Endothelial cell of umbilical vein (primary cell): ENCODE measurements at places on chromosomes 5 and 9. TPM values are rescaled to one million over a fixed set of nuclear protein-coding genes. Genes with fewer than 3 reads are reported as not detected.

The PNPLA7 gene
- 1.9 TPM in 2 replicates for total RNA-seq

The LRRC19 gene
- total RNA-seq = not detected in 2 replicates

The TAF11L8 gene
- total RNA-seq = not detected in 2 replicates

The ARHGEF28 gene
- 108 and 116 TPM in 2 replicates for total RNA-seq

The MYOZ3 gene
- total RNA-seq = 1.1 and 1.2 TPM in 2 replicates

The EQTN gene
- total RNA-seq = not detected in 2 replicates

The GRM6 gene
- total RNA-seq = not detected in 2 replicates

The MUSK gene
- total RNA-seq = not detected in 2 replicates

The TLE1 gene
- total RNA-seq = 58.2 and 60.8 TPM in 2 replicates

DNA sequence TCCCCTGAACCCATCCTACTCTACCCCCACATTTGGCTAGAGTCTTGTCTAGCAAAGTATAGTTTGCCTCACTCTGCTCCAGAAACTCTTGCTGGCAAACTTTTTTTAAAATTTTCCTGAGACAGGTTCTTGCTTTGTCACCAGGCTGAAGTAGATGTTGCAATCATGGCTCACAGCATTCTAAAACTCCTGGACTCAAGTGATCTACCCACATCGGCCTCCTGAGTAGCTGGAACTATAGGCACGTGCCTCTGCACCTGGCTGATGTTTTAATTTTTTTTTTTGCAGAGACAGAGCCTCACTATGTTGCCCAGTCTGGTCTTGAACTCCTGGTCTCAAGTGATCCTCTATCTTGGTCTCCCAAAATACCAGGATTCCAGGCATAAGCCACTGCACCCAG is 175.8 kb upstream of the FBXL17 start:
- no peak for DNase-seq

DNA sequence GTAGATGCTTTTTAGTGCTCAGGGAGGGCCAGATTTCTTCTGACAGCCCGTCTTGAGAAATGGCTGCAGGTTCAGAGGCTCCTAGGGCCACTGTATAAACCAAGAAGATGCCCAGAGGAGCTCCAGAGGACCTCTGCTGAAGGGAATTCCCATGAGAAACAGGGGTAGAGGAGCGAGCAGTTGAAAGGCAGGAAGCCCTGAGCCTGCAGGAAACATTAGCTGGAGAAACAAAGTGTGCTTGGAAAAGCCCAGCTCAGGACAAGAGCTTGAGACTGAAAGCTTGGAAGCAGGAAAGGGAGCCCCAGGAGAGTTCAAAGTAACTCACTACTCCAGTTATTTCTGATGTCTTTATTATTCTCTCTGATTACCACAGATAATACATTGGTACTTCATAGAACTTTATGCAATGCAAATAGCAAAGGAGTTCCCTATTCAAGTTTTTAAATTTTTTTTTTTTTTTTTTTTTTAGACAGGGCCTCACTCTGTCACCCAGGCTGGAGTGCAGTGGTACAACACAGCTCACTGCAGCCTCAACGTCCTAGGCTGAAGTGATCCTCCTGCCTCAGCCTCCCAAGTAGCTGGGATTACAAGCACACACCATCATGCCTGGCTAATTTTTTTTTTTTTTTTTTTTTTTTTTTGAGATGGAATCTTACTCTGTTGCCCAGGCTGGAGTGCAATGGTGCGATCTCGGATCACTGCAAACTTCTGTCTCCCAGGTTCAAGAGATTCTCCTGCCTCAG is 16.5 kb downstream of the HBEGF start:
- peak; percentile 94 for DNase-seq

DNA sequence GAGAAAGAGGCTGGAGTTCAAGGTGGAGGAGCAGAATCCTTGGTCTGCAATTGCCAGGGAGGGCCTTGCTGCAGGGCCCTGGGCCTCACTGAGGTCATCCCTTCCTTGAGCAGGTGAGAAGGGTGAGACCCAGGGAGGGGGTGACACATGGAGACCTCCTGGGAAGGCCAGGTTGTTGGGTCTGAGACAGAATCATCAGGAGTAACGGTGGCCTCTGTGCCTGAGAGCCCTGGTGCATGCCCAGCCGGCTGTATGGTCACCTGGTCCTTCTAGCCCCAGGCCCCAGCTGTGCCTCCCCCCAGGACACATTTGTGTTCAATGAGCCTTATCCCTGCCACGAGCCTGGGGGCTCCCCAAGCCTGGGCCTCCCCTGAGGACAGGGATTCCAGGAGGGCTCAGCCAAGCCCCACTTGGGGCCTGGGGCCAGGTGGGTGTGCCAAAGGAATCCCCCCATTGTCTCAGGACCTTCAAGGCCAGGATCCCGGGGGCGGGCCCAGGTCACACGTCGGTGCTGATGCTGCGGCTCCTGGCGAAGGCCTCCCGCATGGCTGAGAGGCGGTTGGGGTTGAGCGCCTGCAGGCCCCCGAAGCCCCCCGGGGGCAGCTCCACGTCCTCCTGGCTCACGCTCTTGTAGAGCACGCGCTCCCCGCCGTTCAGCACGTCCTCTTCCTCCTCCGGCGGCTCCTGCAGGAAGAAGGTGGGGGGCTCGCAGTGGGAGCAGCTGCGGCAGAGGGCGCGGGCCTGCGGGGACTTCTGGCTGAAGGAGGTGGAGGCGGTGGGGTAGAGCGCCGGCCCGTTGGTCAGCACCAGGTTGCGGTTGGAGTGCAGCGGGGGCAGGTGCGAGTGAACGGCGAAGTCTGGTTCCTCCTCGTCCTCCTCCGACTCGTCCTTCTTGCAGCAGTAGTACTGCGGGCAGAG is 30.4 kb downstream of the FAM163B start:
- no peak for DNase-seq

DNA sequence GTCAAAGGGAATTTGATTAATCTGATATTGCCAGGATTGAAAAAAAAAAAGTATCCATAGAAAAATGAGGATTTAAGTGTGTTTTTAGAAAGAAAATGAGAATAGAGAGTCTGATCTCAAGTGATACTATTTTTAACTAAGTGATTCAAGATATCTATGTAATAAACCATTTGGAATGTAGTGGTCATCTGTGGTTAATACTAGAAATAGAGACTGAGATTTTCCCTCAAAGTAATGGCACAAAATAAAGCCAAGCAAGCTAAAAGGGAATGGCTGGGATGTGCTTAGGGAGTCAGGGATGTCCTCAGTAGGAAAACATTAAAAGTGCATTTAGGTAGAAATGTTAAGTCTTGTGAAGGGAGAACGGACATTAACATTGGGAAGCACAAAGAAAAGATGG is 90.6 kb downstream of the FBXO4 start:
- no peak for DNase-seq

- no peak for DNase-seq
Observed at GRCh38 chr9:108278341-108278740, 577.4 kb downstream of the ACTL7B start.

DNA sequence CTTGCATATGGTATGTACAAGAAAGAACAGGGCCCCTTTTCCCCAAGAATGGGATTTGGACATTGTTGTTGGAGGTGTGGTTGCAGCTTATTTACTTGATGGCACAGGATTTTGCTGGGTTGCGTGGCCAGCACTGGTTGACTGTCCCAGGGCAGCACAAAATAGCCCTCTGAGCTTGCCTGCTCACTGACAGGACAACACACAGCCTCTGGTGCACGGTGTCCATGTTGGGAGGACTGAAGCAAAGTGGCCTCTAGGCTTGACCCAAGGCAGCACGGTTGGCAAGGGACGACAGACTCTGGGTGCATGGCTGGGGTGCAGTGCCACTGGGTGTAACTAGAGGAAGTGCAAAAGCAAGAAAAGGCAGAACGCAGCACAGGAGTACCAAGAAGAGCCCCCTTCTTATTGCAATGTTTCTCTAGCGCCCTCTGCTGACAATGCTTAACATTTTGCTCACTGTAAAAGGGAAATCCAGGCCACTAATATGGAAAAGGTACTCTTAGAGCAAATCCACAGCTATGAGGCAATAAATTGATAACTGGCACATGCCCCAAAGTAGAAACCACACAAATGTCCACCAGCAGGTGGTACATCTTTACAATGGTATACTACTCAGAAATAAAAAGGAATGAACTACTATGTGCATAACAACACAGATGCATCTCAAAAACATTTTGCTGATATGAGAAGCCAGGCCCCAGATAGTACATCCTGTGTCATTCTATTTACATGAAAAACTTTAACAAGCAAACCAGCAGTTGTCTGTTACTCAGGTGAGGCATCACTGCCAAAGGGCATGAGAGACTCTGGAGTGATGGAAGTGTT is 47.4 kb upstream of the BARX1 start:
- DNase-seq = peak; percentile 57

DNA sequence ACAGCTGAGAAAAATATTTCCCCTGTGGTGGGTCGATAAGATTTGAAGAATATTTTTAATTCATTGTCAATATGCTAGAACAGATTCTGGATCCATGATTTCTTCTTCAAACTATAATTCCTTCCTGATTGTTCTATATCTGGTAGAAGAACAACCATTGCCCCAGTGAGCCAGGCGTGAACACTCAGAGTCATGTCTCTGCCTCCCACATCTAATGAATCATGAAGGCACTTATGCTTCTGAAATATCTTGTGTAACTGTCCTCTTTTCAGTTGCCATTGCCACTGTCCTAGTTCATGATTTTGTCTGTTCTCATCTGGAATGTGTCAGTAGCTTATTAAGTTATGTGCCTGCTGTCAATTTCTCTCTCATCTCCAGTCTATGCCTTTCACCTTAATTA is 40.0 kb downstream of the GABRG2 start:
- DNase-seq = no peak

GRCh38 chr9:90909747-90910283 is 108.2 kb downstream of the SYK start:
- no peak for DNase-seq

GRCh38 chr5:24439465-24439864 is 205.3 kb downstream of the CDH10 start:
- DNase-seq = no peak

GRCh38 chr5:143205883-143206195 is 197.6 kb downstream of the NR3C1 start:
- DNase-seq = no peak

GRCh38 chr5:79886456-79886855 is 104.6 kb downstream of the MTX3 start:
- DNase-seq = no peak

- no peak for DNase-seq
Observed at GRCh38 chr5:170693701-170694100, 89.8 kb upstream of the GABRP start.

- DNase-seq = no peak
Observed at GRCh38 chr5:171850324-171850947, 64.8 kb downstream of the SMIM23 start.

DNA sequence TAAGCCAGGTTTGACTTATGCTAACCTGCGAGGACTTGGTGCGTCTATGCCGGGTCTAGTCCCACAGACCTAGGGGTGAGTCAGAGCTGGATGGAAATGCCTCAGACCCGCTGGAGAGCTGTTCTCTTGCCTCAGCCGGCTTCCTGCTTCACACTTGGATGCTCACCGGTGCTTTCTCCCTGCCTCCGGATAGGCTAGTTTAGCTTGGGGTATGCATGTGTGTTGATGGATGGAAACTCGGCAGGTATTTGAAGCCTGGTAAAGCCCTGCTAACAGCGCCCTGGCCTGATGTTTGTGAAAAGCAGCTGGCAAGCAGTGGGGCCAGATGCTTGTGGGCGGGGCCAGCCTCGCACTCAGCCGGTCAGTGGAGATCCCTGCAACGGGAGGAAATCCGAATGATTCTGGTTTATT is 29.3 kb downstream of the PRRC2B start:
- DNase-seq = peak; percentile 91

- DNase-seq = no peak
Observed at GRCh38 chr9:83036043-83036442, 26.9 kb downstream of the RASEF start.

DNA sequence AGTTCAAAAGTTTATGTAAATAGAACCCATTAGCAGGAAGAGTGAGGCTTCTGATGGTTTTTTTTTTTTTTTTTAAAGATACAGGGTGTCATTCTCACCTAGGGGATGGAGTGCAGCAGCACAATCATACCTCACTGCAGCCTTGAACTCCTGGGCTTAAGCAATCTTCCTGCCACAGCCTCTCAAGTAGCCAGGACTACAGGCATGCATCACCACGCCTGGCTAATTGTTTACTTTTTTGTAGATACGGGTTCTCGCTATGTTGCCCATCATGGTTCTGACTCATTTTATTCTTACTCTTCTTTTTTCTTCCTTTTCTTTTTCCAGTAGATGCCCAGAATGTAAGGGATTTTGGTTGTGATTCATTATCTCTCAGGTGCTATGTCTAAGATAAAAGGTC is 201.1 kb downstream of the NNT start:
- no peak for DNase-seq

GRCh38 chr9:841371-842209 is at the start of gene DMRT1:
TSS of gene DMRT1 (plus strand) at chr9:841697. CDS start at chr9:841839, 142 bp downstream.
- no peak for DNase-seq

- DNase-seq = no peak
Observed at GRCh38 chr5:31944684-31945445, 229.3 kb downstream of the GOLPH3 start.

DNA sequence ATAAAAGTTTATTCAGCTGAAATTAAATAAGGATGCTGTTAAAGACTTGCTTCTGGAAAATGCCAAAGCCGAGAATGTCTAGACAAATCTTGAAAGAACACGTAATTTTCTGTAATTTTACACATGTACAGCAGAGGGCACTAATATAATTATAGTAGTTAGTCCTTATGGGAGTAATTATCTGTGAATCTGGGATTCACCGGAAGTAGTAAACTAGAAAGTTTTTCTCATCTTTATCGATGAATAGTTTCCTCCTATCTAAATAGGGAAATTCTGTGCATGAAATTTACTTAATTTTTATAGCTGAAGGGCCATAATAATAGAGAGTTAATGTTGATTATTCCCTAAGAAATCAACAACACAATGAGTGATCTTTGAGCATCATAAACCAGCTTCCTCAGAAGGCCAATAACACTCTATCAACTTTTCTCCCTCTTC is 18.4 kb upstream of the CNTLN start:
- DNase-seq = peak; percentile 46

DNA sequence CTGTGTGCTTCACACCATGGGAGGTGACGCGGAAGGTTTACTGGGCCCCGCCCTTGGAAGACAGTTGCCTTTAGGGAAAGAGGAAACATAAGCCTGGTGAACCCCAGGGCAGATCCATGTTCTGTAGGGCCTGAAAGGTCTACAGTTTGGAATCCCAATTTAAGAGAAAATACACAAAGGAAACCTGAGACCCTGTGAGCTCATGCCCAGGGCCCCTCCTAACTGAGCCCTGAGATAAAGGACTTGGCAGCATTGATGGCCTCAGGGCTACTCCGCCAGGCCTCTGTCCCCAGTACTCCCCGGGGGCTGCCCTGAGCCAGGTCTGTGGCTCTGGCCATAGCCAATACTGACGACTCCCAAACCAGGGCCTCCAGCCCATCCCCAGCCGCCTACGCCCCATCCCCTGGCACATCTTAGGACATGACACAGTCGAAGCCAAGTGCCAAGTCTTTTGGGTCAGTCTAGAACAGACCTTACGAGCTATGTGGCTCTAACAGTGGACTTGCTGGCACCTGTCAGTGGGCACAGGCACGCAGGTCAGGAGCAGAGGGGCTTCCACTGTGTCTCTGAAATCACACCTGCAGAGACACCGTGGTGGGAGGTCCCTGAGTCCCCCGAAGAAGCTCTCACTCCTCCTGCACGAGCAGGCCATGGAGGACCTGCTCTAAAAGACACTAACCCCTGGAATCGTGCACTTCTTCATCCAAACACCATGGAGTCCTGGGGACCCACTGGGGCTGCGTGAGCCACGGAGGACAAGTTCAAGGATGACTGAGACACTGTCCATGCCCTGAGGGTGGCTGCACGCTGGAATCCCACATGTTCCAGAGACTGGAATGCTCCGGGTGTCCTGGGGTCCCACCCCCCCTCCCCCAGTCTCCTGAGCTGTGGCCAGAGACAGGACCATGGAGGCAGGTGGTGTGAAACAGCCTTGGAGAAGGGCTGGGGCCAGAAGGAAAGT is 40.3 kb upstream of the BARHL1 start:
- no peak for DNase-seq
